Activated naive CD4-positive, alpha-beta T cell treated with anti-CD3 and anti-CD28 coated beads for 36 hours (primary cell): ENCODE measurements at places on chromosomes 3 and 15. TPM values are rescaled to one million over a fixed set of nuclear protein-coding genes. Genes with fewer than 3 reads are reported as not detected.

DNA sequence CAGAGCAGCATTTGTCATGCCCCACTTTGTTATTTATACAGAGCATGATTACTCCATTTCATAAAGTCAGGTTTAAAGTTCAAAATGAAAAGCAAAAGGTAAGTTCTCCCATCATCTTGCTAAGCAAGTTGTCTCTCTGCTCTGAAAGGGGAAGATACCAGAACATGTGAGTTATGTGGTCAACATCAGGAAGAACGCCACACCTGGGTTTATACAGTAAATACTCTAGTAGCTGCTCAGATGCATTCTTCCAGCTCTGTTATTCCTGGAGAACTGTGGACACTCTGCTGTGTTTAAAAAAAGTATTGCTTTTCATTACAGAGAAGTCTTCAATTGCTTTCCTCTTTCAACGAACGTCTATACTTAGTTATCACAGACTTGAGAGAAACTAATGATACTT, 145.7 kb downstream of the PLCL2 start:
- no peak for DNase-seq

GRCh38 chr3:148162132-148162531, 535.6 kb upstream of the AGTR1 start:
- DNase-seq = no peak

GRCh38 chr3:134149286-134149685, 101.4 kb downstream of the RYK start:
- DNase-seq = no peak

Gene SNX22
- total RNA-seq = 0.19 TPM

Gene ACKR4
- total RNA-seq = not detected
